ENCODE measurements at places on chromosomes 2 and 18. TPM values are rescaled to one million over a fixed set of nuclear protein-coding genes. Genes with fewer than 3 reads are reported as not detected.

DNA sequence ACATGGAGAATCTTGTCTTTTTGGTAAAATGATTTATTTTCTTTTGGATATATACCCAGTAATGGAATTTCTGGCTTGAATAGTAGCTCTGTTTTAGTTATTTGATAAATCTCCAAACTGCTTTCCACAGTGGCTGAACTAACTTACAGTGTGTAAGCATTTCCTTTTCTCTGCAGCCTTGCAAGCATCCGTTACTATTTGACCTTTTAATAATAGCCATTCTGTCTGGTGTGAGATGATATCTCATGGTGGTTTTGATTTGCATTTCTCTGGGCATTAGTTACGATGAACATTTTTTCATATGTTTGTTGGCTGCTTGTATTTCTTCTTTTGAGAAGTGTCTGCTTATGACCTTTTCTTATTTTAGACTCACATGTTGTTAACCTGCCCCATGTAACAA, 190.2 kb downstream of the GALR1 start:
- H3K27ac ChIP-seq = no peak overlapping the region
- H3K36me3 ChIP-seq = no peaks in the 10 kb centered on the region
- H3K4me1 ChIP-seq = no peaks in the 10 kb centered on the region
- no peak for DNase-seq
- H3K27me3 ChIP-seq = no peaks in the 10 kb centered on the region
- no peak overlapping the region for H3K4me3 ChIP-seq

- no peak overlapping the region for H3K27ac ChIP-seq
- no peaks in the 10 kb centered on the region for H3K27me3 ChIP-seq
- DNase-seq = no peak
- H3K4me3 ChIP-seq = no peak overlapping the region
Observed at GRCh38 chr18:28439870-28440269, 262.9 kb upstream of the CDH2 start.

GRCh38 chr2:137437386-137437785, 526.9 kb upstream of the HNMT start:
- H3K27ac ChIP-seq = no peak overlapping the region
- H3K27me3 ChIP-seq = no peaks in the 10 kb centered on the region
- DNase-seq = no peak
- peaks cover 3% of the 10 kb centered on the region for H3K4me1 ChIP-seq
- H3K4me3 ChIP-seq = no peak overlapping the region

DNA sequence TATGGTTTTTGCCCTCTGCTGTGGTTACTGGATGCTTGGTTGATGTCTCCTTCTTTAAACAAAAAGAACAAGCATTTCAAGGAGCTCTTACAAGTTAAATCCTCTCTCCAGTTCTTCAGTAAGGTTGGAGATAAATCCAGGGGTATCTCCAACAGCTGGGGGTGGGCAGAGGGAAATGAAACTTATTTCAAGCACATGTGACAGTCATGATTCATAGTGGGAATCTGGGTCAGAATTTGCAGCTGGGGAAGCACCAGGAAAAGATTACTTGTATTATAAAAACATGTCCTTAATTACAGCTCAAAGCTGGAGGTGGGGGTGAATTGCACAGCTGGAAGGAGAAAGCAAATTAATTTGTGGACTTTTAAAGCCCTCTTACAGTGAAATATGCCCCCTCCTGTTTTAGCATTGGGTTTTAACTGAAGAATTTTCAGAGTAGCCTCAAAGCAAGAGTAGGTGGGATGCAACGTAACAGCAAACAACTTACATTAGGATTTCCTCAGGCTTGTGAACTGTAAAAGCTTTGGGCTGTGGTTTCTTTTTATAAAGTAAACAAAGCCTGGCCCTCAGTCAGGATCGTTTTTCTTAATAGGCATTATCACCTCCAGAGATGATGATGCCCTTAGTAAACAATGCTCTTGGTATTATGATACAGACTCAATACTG, 596.4 kb downstream of the NYAP2 start:
- H3K27me3 ChIP-seq = no peaks in the 10 kb centered on the region
- no peaks in the 10 kb centered on the region for H3K4me1 ChIP-seq
- no peak overlapping the region for H3K4me3 ChIP-seq
- H3K36me3 ChIP-seq = no peaks in the 10 kb centered on the region

Gene NLRC4
- not detected for total RNA-seq

Gene CXCR1
- total RNA-seq = not detected

DNA sequence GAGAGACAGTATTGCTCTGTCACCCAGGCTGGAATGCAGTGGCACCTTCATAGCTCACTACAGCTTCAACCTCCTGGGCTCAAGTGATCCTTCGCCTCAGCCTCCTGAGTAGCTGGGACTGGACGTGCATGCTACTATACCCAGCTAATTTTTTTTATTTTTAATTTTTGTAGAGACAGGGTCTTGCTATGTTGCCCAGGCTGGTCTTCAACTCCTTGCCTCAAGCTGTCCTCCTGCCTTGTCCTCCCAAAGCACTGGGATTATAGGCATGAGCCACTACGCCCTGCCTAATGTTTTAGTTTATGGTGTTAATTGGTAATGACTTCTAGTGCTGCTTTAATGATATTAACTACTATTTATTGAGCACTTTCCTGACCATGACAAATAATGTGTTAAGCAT, 18.3 kb downstream of the RNF138 start:
- peaks cover 50% of the 10 kb centered on the region for H3K36me3 ChIP-seq
- H3K4me3 ChIP-seq = no peak overlapping the region
- H3K27me3 ChIP-seq = no peaks in the 10 kb centered on the region

Gene SLC14A1
- total RNA-seq = not detected

DNA sequence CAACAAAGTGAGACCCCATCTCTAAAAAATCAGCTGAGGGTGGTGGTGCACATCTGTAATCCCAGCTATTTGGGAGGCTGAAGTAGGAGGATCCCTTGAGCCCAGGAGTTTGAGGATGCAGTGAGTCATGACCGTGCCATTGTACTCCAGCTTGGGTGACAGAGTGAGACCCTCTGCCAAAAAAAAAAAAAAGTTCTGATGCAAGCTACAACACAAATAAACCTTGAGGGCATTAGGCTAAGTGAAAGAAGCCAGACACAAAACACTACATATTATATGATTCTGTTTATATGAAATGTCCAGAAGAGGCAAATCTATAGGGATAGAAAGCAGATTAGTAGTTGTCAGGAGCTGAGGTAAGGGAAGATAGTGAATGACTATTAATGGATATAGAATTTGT, 13.0 kb downstream of the YWHAQ start:
- H3K36me3 ChIP-seq = peaks cover 73% of the 10 kb centered on the region
- DNase-seq = no peak
- no peaks in the 10 kb centered on the region for H3K27me3 ChIP-seq
- H3K27ac ChIP-seq = no peak overlapping the region

- H3K4me3 ChIP-seq = no peak overlapping the region
- no peaks in the 10 kb centered on the region for H3K36me3 ChIP-seq
- no peak overlapping the region for H3K27ac ChIP-seq
- H3K27me3 ChIP-seq = no peaks in the 10 kb centered on the region
Observed at GRCh38 chr2:36044411-36044810, 311.2 kb upstream of the CRIM1 start.

- no peak for DNase-seq
- H3K27me3 ChIP-seq = no peaks in the 10 kb centered on the region
- no peak overlapping the region for H3K27ac ChIP-seq
- H3K36me3 ChIP-seq = no peaks in the 10 kb centered on the region
Observed at GRCh38 chr18:59818769-59819168, 81.0 kb upstream of the PMAIP1 start.

All from endodermal cell (in vitro differentiated cells).